ENCODE measurements at places on chromosomes 2 and 18.

- DNase-seq = no peak
These were observed 72.4 kb downstream of the ZNF521 start for GRCh38 chr18:25279556-25279955.

DNA sequence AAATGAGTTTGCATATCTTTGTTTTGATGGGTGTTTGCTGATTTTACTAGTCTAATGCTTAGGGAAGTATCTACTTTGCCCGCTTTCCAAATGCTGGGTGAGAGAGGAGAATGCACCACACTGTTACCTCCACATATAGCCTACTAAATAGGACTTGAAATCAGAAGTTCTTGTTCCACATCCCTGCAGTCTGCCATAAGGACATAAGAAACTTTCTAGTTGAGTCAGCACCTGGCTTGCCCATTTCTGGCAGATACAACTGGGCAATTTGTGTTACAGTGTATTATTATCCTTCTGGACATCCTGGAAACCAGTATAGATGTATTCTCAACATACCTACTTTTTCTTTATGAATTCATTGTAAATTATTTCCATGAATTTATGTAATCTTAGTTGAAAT, 29.5 kb downstream of the ANXA4 start:
- DNase-seq = no peak

DNA sequence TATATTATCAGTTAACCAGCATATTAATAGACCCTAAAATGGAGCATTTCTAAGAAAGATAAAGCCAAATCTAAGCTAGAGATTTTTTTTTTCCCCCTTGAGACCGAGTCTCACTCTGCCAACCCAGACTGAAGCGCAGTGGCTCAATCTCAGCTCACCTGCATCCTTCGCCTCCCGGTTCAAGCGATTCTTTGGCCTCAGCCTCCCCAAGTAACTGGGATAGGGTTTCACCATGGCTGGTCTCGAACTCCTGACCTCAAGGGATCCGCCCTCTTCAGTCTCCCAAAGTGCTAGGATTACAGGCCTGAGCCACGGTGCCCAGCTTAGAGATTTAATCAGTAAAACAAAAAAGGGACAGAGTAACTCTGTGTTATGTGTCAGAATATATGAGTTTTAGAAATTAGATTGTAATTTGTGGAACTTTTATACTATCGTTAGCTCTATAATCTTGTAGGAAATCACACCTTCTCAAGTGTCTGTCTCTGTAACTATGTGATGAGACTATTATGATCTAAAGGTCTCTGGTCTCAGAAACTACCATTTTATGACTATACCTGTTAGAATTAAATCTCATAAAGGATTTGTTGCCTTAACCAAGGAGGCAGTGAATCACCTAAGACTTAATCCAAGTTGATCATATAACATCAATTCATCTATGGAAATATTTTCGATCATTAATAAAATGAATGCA, 34.0 kb downstream of the YWHAQ start:
- DNase-seq = no peak

GRCh38 chr2:11754700-11755015, 8.2 kb downstream of the LPIN1 start:
- DNase-seq = no peak

DNA sequence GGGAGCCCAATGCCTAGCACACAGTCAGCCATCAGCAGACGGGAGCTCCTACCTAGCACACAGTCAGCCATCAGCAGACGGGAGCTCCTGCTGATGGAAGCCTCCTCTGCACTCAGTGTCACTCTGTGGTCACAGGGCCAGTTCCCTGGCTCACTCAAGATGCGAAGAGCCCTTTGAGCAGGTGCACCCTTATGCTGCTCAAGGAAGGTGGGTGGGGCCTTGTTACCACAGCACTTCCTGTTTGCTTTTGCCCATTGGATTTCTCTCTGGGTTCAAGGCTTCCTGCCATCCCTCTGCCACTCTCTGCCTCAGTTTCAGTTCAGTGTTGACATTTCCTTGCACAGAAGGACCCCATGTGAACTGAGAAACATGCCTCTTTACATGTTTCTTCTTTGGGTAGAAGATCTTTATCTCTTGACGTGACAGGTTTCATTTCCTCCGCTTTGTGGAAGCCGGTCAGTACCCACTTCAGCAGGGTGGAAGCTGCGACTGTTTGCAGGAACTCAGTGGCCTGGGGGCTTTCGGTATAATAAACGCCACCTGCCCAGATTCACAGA, 11.6 kb downstream of the TRIB2 start:
- DNase-seq = no peak

GRCh38 chr18:62490967-62491695, 31.7 kb upstream of the ZCCHC2 start:
- DNase-seq = no peak

DNA sequence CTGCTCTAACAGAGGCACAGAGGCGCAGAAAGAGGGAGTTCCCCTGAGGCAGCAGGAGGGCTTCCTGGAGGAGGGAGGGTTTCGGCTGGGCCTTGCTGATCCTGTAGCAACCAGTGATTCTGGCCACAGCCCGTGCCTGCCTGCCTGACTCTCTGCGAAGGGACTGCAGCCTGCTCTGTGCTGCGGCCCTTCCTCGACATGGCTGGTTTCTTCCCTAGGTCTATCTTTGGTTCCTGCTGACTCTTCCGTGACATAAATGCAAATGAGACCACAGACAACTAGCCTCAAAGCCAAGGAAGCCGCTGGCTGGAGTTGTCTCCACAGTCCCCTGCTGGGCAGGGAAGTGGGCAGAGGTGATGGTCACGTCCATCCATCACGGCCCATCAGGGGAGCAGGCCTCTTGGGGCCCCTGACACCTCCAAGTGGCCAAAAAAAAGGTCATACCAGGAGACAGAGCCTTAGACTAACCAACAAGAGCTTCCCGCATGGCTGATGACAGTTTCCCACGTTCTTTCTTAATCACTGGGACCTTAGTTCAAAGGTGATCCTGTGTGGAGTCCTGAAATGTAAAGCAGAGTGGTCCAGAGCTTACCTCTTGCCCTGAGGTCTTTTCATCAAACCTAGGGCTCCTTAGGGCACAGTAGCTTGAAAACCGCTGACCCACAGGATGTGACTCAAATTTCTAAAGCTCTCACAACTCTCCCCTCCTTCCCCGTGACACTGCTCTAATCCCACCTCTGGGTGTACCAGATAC, 55.3 kb downstream of the HS1BP3 start:
- DNase-seq = peak; percentile 19

GRCh38 chr2:107597507-107597906, 229.2 kb upstream of the RGPD4 start:
- no peak for DNase-seq

DNA sequence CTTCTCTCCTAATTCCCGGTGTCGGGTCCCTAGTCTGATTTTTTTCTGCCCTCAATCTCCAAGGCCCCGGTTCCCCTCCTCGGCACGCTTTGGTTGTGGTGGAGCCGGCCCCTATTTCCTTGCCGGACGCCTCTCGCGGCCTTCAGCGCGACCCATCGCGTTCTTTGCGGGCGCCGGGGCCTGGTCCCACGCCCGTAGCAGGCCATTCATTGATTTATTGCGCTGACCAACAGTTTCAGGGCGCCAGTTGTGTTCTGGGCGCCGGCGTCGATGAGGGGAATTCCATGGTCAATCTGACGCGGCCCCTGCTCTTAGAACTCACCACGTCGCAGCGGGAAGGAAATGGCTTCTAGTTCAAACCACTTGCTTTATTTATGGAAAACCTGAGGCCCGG, 396 bp downstream of the CNOT9 start:
- DNase-seq = peak; percentile 39

DNA sequence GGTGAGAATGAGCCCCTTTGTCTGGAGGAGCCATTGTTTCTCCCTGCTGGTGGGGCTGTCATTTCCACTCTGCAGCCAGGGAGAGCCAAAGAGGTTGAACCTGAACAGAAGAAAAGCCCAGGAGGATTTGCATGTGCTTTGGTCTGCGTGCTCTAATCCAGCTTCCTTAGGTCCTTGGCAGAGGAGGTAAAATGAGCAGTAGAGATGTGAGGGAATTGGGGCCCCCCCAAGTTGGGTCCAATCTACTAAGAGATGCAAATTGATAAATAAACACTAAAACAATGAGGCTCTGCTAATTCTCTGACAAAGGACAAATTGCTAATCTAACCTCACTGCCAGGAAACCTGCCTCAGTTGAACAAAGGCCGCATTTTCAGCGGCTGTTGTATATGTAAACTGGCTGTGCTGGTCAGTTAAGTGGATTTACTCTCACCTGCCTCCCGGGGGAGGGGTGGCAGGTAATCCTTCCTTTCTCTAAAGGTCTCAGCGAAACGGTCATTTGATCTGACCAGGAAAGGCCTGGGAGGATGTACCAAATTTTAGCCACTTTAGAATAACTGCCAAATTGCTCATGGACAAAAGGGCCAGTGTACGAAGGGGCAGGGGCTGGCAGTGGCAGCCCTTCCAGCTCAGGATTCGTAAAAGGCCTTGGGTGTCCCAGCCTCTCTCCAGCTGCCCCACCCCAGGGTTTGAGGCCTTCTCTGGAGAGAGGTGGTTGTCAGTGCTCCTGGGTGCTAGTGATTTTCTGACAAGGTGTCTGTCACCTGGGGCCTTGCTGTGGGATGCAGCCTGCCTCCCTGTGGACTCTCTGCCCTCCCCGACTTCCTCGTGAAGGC, 193.6 kb downstream of the MIB1 start:
- DNase-seq = no peak

DNA sequence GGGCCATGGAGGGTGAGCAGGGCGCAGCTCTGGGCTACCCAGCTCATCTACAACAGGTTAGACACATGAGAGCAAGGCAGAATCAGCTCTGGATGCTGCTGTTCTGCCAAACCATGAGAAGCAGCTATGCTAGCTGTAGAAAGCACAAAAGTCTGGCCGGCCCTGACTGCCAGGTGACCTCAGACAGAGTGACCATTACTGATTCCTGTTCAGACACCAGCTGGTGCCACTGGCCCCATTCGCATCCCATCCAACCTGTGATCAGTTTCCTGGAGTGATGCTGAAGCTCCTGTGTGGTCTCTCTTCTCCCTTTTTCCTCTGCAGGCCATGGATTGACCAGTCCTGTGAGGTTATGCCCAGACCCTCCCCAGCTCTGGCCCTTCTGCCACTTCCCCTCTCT, 14.3 kb downstream of the RBMS1 start:
- no peak for DNase-seq

GRCh38 chr18:56984731-56985130, 162.2 kb upstream of the BOD1L2 start:
- DNase-seq = no peak

DNA sequence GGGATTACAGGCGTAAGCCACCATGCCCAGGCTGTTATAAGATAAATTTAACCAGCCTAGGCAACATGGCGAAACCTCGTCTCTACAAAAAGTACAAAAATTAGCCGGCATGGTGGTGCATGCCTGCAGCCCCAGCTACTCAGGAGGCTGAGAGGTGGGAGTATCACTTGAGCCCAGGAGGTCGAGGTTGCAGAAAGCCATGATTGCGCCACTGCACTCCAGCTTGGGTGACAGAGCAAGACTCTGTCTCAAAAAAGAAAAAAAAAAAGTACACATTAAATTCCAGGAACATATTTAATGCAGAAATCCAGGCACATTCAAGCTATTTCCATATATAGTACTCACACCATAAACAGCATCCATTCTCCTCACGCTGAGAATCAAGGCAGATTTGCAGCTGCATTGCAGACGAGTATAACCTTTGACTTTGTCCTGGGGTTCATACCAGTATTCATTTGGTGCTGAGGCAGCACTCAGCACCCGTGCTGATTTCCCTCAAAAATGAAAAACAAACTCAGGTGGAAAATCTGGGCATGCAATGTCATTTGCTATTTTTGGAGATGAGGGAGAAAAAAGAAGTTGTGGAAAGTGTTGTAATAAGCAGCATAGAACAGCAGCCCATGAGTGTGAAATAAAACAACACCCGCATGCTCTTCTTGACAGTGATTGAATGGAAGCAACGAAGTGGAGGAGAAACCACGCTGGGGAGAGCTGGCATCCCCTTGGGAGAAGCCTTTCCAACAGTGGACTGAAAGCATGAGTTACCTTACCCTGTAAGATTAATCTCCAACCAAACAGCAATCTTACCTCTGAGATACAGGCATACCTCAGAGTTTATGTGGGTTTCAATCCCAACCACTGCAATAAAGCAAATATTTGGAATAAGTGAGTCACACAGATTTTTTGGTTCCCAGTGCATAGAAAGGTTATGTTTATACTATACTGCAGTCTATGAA, 46.8 kb upstream of the ANXA4 start:
- no peak for DNase-seq

GRCh38 chr18:33836564-33836963, 258.5 kb downstream of the ASXL3 start:
- no peak for DNase-seq

- no peak for DNase-seq
These were observed 51.5 kb upstream of the DCC start for GRCh38 chr18:52288403-52289004.

GRCh38 chr2:70084973-70085710, 2.1 kb upstream of the PCBP1 start:
- no peak for DNase-seq

GRCh38 chr2:234032279-234032856, 18.1 kb upstream of the SPP2 start:
- no peak for DNase-seq

DNA sequence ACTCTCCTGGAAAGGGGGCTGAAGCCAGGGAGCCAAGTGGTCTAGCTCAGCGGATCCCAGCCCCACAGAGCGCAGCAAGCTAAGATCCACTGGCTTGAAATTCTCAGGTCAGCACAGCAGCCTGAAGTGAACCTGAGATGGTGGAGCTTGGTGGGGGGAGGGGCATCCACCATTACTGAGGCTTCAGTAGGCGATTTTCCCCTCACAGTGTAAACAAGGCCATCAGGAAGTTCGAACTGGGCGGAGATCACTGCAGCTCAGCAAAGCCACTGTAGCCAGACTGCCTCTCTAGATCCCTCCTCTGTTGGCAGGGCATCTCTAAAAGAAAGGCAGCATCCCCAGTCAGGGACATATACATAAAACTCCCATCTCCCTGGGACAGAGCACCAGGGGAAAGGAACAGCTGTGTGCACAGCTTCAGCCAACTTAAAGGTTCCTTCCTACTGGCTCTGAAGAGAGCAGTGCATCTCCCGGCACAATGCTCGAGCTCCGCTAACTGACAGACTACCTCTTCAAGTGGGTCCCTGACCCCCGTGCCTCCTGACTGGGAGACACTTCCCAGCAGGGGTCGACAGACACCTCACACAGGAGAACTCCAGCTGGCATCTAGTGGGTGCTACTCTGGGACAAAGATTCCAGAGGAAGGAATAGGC, 282.3 kb upstream of the EPC2 start:
- no peak for DNase-seq

- DNase-seq = no peak
These were observed 8.9 kb downstream of the C1QL2 start for GRCh38 chr2:119149611-119150010.

DNA sequence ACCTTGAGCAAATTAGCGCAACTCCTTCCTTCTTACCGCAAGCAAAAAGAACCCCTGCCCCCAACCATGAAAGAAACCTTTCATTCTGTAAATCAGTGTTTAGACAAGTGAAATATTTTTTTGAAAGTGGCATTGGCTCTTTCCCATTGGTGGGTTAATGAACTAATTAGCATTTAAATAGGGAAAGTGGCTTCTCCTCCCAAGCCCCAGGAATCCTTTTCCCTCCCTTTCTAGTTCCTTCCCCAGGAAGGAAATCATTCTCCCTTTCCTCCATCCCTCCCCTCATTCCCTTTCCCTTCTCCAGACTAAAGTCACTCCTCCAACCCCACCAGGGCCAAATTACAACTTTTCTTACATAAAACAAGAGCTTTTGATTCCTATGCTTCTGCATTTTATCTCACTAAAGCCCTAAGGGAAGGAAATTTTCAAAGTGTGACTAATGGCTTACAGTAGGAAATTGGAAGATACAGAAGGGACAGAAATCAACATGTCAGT, 22.9 kb upstream of the TYMS start:
- DNase-seq = no peak

GRCh38 chr2:213046431-213046830, 105.0 kb downstream of the IKZF2 start:
- no peak for DNase-seq

GRCh38 chr2:17576802-17577201, 36.3 kb downstream of the VSNL1 start:
- DNase-seq = no peak
